Left ventricle myocardium inferior (tissue), 1 donor: ENCODE measurements at places on chromosomes 5 and 9.

DNA sequence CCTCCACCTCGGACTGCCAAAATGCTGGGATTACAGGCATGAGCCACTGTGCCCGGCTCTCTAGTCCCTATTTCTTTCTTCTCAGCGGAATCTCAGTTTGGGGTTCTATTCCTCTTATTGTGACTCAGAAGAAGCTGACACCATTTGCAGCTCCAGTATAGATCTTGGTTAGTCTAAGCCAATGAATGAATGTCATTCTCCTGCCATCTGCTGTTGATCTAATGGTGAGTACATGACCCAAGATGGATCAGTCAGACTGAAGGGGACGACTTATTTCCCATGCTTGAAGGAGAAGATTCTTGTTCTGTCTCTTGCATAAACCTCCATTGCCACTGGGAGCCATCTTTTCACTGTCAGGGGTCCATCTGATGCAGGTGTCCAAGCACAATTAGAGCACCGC, 76.0 kb upstream of the KLF9 start:
- no peak for DNase-seq

DNA sequence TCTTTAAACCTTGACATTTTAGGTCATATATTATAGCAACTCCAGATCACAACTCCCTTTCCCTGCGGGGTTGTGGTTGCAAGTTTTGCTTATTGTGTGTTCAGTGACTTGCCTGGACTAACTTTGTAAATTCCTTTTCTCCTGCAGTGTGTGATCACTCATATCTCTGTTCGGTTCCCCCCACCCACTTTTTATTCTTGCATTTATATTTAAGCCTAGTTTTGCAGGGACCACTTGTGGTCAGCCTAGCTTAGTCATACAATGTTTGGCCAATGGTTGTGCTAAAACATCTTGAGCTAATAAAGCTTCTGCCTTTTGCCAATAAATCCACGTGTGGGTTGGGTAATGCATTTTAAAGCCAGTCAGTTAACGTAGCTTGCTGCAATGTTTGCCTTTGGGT, 146.5 kb upstream of the IRX4 start:
- no peak for DNase-seq

DNA sequence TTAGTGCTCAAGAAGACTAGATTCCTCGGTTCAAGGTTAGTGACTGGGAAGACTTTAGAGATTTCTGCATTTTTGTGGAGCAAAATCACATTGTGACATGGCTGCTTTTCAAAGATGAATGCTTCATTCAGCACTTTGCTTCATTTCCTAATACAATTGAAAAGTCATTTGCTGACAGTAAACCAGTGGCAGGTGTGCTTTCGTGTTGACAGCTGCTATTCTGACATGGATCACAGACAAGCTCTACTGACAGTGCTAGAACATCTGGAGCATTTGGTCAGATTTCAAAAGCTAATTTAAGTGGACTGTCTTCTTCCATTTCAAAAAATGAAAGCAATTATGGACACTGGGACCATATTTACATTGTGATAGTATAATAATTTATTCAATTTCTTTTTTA, 1060.1 kb downstream of the PTPRD start:
- no peak for DNase-seq

DNA sequence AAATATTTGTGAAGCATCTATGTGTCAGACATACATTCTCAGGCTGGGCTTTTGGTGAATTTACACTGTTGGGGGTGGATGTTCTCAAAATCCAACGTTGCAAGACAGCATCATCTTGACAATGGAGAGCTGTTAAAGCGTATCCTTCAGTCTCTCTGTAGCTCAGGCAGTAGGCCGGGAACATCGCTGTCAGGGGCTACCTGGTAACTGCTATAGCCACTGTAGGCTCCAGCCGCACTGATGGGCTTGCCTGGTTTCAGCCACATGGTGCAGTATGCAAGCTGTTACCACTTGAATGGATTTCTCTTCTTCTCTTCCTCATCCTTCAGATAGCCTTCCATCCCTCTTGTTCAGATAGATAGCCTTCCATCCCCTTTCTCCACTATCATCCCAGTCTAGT, 51.7 kb downstream of the DRD1 start:
- no peak for DNase-seq

DNA sequence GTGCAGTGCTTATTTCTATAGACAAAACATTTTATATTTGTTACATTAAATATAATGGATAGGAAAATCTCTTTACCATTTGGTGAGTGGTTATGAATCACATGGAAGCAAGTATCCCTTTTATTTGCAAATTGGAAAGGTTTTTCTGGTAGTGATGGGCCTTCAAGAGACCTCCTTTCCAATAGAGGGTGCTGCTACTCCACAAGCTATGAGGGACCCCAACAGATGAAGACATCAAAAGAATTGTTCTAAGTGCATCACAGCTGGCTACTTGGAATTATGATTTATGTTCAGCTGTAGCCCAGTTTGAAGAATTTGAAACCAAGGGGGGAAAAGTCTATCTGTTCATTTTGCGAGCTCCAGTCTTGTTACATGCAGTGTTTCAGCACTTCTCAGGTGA, 493.7 kb upstream of the SGCD start:
- no peak for DNase-seq

- no peak for DNase-seq
Measured at GRCh38 chr5:151722546-151722945, 35.8 kb upstream of the SPARC start.

- DNase-seq: no peak
Measured at GRCh38 chr5:2111569-2112105, 228.9 kb upstream of the IRX4 start.

- no peak for DNase-seq
Measured at GRCh38 chr9:121556580-121556979, 56.9 kb upstream of the GGTA1 start.

GRCh38 chr5:168409591-168410458, 76.4 kb upstream of the RARS1 start:
- no peak for DNase-seq

DNA sequence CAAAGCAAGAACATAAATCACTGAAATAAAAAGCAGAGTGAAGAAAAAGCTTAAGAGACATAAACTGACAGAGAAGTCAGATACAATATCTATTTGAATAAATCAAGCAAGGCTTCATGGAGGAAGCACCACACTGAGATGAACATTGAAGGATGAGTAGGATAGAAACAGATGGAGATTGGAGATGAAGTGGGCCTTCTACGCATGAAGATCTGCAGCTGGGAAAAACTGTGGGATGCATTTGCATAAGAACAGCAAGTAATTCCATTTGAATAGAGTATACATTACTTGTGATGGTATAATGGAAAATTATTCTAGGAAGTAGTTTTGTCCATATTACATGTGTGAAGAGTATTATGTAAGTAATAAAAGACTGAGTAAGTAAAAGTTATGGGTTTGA, 16.5 kb downstream of the NMUR2 start:
- DNase-seq: no peak

DNA sequence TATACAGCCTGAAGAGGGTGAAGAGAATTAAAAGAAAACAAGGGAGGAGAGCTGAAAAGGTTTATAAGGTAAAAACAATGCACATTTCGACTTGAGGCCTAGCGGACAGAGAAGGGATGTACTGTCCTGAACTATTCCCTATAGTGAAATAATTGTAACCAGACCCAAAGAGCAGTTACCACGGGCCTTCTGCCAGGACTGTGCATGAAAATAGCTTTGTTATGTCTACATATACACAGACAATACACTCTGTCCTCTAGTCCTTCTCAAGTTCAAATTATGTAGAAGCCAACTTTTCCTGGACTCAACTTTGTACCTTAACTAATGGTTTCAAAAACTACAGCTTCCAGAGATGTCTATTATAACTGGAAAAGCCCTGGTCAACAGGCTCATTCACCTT, 223.7 kb downstream of the PCSK5 start:
- DNase-seq: no peak

GRCh38 chr9:133067813-133068212, 6.0 kb downstream of the CEL start:
- no peak for DNase-seq

GRCh38 chr5:59107692-59108091, 524.8 kb downstream of the RAB3C start:
- no peak for DNase-seq

DNA sequence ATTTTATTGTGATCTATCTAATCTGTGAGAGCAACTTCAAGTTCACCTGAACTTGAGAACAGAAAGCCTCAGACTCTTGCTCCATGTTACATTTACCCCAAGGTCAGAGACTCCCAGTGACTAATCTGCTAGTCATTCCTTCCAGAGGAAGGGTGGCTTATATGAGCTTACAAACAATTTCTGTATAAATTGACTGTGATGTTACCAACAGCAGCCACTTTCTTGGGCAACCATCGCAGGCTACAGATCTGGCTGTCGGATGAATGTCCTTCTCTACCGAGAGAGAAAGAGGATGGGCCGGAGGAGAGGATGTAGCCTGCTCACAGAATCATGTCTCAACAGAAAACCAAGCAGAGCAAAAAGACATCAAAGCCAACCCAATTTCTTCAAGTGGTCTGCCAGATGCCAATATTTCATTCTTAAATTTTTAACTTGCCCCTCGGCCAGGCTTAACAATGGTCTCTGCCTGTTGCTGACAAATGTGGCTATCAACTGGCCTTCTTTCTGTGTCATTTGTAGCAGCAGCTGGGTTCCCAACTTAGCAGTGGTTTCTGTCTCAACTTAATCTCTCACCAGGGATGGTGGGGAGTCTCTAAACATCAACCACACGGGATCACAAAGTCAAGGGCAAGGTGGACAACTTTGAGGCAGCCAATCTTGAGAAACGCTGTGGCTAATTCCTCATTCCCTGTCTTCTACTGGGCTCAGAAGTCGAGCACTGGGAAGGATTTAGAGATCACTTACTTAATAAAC, 81.3 kb downstream of the RAPGEF1 start:
- DNase-seq: no peak

DNA sequence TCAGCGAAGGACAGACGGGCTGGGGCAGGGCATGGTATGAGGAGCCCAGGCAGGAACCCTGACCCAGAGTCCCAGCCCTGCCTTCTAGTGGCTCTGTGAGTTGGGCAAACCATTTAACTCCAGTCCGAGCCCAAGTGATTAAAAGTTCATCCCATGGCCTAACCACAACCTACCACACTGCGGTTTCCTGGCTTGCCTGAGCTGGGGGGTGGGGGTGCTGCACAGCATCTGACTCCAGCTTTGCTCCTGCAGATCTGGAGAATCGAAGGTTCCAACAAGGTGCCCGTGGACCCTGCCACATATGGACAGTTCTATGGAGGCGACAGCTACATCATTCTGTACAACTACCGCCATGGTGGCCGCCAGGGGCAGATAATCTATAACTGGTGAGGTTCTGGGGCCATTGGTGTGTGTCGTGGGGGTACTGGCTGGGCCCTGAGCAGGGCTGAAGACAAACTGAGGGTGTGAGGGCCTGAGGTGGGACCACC, 49.0 kb downstream of the STOM start:
- no peak for DNase-seq

DNA sequence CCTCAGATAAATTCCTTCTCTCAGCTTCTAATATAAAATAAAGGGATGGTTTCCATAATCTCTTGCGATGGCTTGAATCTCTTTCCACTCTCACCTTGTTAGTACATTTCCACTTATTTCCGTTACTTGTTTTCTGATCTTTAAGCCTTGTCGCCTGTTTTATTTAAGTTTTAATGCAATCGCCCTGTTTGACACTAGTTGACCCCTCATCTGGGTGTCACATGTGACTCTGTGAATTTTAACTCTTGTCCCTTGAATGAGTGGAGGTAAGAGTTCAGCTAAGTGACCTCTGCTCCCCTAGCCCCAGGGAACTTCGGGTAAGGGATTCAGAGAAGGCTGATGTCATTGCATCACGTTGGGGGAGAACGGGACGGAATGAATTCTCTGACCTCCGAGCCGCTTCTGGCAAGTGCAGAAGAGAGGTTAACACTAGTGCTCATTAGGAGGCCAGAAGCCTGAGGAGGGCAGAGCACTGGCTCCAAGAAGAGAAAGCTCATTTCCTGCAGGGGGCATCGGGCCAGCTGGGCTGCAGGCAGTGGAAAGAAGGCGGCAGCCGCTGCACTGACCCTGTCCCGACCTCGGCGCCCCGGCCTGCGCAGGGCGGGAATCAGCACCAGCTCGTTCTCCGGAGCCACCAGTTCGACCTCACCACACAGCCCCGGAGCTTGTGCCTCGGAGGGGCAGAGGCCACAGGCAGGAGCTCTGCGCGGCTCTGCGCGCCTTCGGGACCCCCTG, 569 bp downstream of the HINT2 start:
- peak; percentile 75 for DNase-seq

DNA sequence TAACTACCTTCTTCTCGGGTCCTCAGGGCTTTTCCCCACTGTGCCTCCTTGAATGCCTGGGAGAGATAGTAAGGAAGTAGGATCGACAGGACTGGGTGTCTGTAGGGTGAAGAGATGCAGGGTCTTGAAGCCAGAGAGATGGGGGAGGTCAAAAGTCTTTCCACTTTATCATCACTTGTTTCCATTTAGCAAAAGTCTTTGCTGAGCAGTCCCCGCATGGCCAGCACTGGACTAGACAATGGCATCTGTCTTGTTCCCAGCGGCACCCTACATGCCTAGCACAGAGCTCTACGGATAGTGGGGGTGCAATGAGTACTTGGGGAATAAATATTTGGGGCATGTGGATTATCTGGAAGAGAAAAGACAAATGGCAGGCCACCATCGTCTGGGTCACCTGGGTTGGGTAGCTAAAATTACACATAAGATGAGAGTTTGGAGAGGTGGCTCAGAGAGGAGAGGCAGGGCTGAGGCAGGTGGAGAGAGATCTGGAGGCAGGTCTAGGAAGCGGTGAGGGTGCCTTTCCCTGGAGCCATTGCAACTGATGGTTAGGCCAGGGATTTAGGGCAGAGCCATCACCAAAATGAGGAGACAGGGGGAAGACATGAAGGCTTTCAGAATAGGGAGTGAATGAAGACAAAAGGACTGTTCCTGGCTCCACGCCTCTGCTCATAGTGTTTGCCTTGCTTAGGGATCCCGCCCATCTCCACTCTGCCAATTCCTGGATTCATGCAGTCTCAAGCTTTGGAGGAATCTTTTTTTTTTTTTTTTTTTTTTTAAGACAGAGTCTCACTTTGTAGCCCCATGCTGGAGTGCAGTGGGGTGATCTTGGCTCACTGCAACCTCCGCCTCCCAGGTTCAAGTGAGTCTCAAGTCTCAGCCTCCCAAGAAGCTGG, 250.8 kb upstream of the KLF4 start:
- DNase-seq: peak; percentile 39

DNA sequence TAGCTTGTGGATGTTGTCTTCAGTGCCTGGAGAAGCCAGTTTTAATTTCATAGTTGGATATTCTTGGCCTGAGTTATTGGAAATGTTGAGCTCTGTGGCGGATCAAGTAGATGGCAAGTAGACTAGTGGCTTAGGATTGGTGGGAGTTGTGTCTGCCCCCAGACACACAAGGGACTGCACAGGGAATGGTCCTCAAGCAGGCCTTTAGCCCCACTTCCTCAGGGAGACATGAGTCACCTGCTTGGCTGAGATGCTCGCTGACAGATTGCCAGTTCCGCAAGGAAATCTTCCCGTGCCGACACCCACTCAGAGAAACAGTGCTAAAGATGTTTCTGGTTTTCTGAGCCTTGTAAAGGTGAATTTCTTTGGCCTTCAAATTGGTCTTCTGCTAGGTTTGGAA, 18.8 kb upstream of the CATSPER3 start:
- no peak for DNase-seq

GRCh38 chr5:22352493-22352892, 500.7 kb downstream of the CDH12 start:
- no peak for DNase-seq
